ENCODE measurements at places on chromosomes 6 and 20.

- DNase-seq, result no peak
Measured at GRCh38 chr6:149084808-149085556, 232.5 kb upstream of the TAB2 start.

DNA sequence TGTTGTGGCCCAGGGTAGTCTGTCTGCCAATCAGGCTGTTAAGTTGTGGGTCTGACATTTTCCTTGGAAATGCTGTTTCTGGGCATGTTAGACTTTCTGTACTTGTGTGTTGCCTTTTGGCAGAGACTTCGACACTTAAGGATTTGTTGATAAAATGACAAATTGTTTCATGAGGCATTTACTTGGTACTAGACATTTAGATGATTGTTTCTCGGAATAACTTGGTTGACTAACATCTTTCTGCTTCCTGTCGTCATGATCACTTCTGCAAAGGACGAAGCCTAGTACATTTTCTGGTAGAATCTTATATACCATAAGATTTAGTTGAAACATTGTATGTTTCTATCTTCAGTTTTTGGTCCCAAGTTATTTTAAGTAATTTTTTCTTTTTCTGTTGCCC is 34.1 kb downstream of the UTRN start:
- no peak for DNase-seq

DNA sequence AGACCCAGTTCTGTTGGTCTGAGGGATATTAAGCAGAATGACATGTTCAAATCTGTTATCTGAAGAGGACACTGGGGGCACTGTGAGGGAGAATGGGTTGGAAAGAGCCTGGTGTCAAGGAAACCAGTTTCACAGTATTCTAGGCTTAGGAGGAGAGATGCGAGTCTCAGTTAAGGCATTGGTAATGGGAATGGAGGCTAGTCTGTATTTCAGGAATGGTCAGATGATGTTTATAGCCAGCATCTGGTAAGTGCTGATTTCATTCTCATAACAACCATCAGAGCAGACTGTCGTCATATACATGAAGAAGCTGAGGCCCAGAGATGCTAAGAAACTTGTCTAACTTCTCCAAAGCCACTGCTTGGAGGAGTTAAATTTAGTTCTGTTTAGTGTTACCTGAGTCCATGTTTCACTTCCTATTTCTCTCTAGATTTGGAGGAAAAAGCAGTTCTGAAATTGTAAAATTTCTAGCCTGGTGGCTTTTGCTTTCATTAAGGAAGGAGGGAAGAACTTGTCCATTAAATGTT is 242.0 kb downstream of the ARID1B start:
- no peak for DNase-seq

DNA sequence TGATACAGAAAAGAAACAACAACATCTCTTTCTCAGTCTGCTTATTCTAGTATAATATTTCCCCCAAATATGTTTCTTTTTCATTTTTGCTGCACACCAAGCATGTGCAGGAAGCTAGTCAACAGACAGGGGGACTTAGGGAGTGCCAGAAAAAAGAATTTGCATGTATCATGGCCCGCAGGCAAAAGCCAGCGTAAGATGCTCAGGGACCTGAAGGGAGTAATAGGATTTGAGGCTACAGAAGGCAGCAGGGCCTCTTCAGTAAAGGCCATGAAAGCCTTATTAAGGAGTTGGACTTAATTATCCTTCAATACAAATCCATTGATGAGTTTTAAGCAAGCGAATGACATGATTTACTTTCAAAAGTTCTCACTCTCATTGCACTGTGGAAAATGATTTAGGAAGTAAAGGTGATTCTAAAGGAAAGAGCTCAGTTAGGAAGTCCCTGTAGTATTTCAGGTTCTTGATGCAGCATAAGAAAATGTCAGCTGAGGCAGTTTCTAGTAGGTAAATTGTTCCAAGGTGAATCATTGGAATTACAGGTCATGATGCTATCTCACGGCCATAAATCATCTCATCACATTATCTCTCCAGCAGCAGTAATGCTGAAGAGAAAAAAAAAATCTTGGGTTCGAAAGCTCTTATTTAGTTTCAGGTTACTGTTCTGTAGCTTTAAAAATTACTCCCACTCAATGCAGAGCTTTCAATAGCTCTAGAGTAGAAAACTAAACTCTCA is 94.8 kb downstream of the PTCHD4 start:
- DNase-seq, result no peak

GRCh38 chr6:132525866-132526265 is 12.2 kb upstream of the TAAR9 start:
- DNase-seq, result no peak

- DNase-seq, result no peak
Measured at GRCh38 chr6:169397684-169398083, 144.0 kb upstream of the THBS2 start.

DNA sequence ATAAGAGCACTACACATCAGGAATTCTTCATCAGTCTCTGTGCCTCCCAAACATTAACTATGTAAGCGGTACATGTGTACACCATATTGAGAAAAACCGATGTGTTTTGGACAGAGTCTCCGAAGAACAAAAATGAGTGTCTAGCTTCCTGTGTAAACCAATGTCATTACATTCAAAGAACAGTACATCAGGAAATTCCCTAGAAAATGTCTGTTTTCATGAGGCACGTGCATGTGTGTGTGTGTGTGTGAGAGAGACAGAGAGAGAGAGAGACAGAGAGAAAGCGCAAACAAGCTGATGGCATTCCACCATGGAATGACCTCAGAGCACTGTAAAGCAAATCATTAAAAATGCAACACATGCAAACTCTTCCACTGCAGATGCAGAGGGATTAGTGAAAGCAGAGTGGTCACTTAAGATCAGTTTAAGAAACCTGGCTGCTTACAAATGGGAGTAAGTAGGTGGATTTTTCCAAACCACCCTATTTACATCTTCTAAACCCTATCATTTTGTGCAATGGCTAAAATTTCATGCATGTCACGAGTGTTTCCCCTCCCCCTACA is 133.9 kb downstream of the HIVEP2 start:
- no peak for DNase-seq

DNA sequence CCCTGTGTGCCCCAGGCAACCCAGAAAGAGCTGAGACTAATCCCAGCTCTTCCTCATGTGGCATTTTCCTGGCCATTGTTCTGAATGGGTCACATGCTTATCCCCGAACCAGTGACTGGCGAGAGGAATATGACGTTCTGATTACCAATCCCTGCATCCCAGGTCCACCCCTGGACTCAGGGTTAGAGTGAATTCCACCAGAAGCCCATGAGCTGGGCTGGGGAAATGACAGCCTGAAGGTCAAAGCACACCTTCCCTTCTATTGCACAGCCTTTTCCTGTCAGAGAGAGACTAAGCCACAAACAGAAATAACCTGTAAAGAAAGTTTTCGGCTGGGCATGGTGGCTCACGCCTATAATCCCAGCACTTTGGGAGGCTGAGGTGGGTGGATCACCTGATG is 70.9 kb downstream of the ZNF217 start:
- DNase-seq, result no peak

DNA sequence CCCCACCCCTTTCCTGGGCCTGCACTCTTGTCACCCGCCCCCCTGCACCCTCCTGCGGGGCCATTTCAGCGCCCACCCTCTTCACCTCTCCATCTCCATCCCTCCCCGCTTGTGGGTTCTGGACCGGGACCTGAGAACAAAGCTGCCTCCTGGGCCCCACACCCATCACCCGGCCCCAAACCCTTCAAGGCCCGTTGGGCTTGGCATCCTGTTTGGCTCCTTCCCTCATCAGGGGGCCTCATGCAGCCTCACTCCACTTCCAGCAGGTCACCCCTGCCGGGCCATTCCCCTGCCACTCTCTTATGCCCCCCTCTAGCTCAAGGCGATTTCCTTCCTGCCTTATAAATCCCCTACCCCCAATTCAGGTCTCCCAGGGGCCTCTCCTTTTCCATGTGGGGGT is 67.4 kb downstream of the SRC start:
- DNase-seq, result no peak

- DNase-seq, result no peak
Measured at GRCh38 chr6:44549516-44549915, 162.0 kb downstream of the CDC5L start.

DNA sequence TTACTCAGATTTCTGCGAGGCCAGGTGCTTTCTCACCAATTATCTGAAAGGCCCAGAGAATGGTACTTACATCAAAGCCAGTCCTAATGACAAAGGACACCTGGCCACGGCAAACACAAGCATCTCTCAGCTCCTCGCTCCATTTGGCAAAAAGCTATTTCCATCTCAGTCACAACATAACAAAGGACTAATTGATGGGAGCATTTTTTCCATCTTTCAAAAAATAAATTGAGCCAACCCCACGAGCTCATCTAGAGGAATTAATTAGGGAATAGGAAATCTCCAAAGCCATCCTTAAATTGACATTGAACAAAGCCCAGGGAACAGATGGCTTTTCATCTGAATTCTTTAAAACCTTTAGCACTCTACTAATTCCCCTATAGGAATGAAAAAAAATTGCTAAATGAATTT is 236.7 kb downstream of the HAO1 start:
- no peak for DNase-seq

DNA sequence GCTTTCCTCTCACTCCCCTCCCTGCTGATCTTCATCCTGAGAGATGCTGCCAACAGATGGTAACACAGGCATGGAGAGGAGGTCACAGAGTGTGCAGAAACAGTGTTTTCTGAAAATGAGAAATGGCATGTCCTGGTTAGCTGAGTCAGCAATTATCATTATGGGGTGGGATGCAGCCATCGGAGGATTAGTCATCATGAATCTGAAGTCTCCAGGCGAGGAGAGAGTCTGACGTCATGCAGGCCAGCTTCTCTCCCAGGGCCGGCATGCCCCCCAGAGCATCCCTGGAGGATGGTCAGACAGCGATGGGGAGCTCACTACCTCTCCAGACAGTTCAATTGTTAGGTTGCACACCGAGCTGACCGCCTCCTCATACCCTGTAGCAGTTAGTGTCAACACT is 4.7 kb upstream of the GTSF1L start:
- DNase-seq, result no peak

DNA sequence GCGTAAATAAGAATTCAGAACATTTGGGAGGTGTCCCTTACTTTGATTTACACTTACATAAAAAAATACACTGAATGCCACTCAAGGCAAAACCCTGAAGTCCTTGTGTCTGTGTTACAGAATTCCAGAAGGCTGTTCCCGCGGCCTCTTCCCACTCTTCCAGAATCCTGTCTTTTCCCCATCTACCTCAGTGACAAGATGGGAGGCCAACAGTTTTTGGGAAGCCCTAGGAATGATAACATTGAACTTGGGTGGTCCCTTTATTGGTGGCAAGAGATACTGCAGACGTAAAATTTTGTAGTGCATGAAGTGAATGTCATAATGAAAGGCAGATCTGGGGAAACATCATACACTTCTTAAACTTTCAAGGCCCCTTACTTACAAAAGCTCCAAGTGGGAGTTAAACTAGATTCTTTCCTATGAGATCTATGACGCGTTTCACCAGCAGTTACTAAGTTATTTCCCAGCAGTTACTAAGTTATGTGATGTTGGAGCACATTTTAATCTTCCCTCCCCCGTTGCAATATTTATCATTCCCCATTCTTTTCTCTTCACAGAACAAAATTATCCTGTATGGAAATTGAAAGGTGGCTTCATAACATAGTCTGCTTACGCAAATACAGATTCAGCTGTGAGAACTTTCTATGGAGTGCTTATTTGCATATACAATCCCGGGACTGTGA is 79.5 kb downstream of the BCAS1 start:
- DNase-seq, result no peak

- DNase-seq, result no peak
Measured at GRCh38 chr6:126227833-126228702, 111.8 kb upstream of the CENPW start.

GRCh38 chr20:1427457-1428054 is 34.7 kb upstream of the FKBP1A start:
- no peak for DNase-seq

- no peak for DNase-seq
Measured at GRCh38 chr6:167698540-167698939, 128.2 kb upstream of the AFDN start.

DNA sequence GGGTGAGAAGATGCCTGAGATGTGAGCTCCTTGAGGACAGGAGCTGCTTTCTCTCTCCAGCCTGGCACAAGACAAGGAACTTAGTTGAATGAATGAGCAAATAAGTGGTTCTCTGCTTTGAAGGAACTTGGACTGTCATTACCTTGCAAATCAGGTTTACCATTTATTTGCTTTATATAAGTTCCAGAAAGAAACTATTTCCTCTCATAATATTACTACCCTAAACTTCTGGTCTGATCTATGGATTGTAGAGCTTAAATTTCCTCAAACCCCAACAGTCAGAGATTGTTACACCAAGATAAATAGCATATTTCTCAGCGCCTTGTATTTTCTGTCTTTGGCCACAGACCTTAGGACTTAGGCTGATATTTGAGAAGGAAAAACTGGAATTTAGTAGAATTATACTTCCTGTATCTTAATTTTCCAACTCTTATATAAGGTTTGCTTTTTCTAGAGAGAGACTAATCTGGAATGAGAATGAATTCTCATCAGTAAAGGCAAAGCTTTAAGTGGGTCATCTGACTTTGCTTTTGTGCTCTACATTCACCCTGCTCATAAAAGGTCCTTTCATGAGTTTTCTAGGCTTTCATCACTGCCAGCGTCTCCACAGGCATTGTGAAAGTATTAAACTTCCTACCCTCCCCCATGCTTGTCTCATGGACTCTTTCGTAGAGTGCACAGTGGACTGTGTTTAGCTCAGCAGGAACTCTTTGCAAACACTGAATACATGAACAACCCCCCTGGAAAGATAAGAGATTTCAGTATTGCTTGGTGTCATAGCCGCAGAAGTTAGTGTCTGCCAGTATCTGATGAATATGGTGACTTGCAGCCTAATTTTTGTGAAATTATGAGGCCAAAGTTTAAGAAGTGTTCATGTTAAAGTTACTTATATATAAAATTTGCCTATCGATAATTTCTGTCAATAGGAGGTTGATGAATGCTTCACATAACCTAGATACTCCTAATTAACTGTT is 74.0 kb downstream of the PTPRA start:
- DNase-seq, result no peak

DNA sequence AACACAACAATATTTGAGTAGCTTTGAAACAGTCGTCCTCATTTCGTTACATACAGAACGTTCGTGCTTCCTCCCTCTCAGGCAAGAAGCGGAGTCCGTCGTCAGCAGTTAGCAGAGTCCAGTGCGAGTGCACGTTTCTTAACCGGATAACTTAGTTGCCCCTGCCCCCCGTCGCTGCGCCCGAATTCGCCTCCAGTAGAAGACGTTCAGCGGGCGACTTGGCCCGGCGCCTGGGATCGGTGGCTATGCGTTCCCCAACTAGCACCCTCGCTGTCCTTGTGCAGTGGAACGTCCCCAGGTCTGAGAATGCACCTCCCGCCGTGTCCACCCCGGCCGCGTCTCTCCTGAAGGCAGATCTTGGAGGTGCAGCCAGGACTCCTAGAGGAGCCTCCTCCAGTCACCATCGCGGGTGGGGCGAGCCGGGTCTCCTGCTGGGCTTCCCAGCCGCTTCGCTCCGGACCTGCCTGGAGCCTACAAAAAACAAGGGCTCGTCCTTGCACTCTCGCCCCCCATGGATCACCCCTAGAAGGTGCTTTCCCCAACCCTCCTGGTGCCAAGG is 910 bp upstream of the PCSK2 start:
- no peak for DNase-seq

DNA sequence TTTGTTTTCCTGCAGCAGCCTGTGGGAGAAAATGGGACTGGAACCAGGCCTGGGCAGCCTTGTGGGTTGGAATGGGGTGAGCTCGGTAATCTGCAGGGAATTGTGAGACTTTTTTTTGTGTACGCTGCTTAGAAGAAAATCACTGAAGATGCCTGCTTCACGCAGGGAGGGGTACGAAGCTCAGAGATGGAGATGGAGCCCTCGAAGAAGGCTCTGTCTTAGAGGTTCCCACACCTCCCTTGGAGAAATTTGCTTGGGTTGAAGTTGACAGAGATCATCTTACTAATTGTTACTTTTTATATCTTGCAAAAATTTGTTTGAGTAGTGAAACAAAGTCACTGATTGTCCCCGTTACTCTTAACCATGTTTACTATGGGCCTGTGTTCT is 894 bp downstream of the PYGB start:
- no peak for DNase-seq
